ENCODE measurements at places on chromosomes 16 and 17.

DNA sequence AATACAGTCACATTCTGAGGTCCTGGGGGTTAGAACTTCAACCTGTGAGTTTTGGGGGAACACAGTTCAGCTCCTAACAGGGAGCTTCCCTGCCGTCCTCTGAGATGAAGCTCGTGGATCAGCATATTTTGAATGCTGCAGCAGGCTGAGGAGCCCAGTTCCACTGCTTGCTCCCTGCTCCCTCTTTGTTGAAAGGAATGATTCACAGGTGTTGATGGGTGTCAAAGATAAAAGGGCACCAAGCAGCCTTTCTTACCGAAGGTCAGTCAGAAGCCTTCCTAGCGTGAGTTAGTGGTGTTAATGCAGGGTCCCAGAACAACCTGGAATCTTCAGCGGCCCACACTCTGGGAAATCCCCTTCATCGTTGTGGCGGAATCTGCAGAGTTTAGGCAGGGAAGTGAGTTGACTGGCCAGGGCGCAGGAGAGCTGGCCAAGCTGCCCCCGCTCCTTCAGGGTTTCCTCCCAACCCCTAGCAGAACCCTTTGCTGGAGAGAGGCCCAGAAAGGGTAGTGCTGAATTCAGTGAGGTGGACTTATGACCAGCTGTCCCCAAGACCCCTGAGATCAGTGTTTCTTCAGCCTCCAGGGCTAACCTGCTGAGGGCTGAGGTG lies 114.8 kb downstream of the GNAO1 start:
- no peak for DNase-seq

GRCh38 chr16:48613061-48613957 lies 3.3 kb upstream of the N4BP1 start:
- DNase-seq = peak; percentile 57

DNA sequence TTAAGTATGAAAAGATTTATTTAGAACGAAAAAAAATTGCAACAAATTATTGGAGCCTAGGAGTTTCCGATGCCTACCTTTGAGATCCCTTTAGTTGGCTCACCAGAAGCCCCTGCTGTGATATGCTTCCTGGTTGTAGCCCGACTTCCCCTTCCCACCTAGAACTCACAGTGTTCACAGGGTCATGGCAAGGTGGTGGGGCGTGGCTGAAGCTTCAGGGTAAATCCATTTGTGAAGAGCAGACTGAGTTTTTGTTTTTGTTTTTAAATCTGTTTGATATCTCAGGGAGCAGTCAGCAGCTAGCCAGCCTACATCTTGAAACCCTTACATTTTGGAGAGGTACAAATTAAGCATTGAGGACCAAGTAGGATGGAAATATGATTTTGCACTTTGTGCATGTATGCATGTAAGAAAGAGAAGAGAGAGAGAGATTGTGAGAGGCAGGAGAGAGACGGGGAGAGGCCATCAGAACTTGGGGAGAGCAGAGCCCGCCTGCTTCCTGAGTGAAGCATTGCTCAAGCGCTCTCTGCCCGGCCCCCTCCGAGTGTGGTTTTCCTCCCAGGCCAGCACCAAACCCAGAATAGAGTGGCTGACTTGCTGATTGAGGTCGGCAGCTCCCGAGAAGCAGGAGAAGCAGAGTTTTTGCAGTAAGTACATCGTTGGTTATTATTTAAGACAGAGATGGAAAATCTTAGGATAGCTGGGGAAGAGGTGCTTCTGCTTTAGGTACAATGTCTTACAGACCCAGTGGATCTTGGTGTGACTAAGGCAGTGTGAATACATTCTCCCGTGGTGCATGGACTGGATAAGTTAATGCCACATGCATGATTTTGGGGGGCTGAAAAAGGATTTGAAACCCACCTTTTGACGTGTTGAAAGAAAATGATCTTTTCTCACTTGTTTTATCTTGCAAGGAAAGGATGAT lies 64.2 kb downstream of the SPECC1 start:
- no peak for DNase-seq

DNA sequence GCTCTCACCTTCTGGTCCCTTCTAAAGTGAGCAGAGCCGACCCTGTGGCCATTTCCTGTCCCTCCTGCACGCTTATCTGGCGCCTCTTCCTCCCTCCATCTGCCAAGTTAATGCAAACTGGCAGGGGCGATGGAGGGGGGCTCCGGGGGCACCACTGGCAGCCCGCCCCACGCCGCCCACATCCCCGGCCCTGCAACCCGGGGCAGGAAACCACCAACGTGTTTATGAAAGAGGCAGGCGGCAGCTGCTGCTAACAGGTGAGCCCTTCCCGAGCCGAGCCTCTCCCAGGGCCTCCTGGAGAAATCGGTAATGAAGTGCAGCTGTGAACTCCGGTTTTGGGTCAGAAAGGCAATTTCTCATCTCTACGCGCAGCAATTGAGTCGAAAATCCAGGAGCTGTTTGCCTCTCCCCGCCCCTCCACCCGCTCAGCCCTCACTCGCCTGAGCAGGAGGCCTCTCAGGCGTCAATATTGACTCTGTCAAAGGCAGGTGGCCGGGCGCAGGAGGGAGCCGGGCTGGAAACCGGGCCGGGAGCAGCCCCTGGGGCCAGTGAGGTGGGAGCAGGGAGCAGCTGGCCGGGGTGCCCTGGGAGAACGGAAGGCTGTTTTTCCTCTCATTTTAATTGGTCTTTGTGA lies 164.4 kb upstream of the GSE1 start:
- DNase-seq = no peak

DNA sequence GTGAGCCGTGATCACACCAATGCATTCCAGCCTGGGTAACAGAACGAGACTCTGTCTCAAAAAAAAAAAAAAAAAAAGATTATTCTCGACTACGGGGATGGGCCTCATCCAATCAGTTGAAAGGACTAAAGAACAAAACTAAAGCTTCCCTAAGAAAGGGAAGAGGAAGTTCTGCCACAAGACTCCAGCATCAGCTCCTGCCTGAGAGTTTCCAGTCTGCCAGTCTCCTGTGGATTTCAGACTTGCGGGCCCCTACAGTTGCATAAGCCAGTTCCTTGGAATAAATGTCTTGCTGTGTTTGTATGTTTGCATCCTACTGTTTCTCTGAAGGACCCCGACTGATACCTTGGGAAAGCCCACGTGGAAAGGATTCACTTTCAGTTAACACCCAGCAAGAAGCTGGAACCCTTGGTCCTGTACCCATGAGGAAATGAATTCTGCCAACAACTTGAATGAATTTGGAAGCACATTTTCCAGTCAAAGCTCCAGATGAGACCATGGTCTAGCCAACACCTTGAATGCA lies 26.3 kb upstream of the FZD2 start:
- DNase-seq = no peak

- DNase-seq = no peak
These were observed 9.6 kb downstream of the ZNF205 start for GRCh38 chr16:3121851-3122467.

DNA sequence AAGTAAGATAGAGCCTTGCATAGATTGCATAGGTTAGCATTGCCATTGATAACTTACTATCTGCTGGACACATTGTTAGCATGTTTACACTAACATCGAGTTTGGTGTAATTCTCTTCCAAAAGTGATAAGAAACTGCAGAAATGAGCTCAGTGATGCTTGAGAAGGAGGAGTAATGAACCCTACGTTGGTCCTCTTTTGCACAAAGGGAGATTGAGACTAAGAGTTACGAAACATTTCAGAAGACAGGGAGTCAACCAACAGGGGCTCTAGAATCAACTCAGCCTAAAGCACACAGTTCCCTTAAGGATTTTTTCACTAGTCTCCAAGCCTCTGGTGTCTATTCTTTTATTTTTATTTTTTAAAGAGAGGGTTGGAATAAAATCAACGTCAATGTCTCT lies 6.8 kb downstream of the CCL7 start:
- no peak for DNase-seq

DNA sequence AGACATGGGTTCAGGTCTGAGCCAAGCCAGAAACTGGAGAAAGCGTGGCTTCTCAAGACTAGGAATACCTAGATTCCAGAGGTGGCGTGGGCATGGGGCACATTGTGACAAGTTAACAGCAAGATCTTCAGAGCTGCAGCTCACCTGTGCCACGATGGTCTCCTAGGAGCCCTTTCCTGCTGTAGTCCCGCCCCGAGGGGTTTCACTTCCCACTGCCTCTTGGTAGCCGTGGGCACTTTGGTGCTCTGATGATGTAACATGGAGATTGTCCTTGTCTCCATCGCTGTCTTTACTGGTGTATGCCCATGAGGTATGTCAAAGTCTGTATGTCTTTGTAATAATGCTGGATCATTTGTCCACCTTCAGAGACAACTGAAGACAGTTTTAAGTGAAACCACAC lies 89.7 kb downstream of the WWOX start:
- DNase-seq = no peak

DNA sequence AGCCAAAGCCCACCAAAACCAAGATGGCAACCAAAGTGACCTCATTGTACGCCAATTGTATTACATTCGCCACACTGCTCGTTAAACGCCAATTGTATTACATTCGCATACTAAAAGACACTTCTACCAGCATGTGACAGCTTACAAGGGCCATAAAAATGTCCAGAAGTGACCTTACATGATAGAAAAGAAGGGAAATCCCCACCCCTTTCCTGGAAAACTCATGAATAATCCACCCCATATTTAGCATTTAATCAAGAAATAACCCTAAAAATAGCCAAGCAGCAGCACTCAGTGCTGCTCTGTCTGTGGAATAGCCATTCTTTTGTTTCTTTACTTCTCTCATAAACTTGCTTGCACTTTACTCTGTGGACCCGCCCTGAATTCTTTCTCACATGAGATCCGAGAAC lies 25.7 kb downstream of the PSMD7 start:
- no peak for DNase-seq
